Mesothelial cell of epicardium (in vitro differentiated cells): ENCODE measurements at places on chromosomes 7 and 10.

GRCh38 chr10:33154590-33154989, 179.9 kb downstream of the NRP1 start:
- H3K4me1 ChIP-seq = peaks cover 2% of the 10 kb centered on the region
- H3K27ac ChIP-seq = no peak overlapping the region
- H3K36me3 ChIP-seq = no peaks in the 10 kb centered on the region
- no peak for DNase-seq
- no peak overlapping the region for H3K4me3 ChIP-seq

- H3K27me3 ChIP-seq = no peaks in the 10 kb centered on the region
- no peak overlapping the region for H3K4me3 ChIP-seq
- DNase-seq = no peak
- H3K27ac ChIP-seq = no peak overlapping the region
- no peaks in the 10 kb centered on the region for H3K36me3 ChIP-seq
These were observed 51.3 kb upstream of the FRMD4A start for GRCh38 chr10:14382022-14382421.

DNA sequence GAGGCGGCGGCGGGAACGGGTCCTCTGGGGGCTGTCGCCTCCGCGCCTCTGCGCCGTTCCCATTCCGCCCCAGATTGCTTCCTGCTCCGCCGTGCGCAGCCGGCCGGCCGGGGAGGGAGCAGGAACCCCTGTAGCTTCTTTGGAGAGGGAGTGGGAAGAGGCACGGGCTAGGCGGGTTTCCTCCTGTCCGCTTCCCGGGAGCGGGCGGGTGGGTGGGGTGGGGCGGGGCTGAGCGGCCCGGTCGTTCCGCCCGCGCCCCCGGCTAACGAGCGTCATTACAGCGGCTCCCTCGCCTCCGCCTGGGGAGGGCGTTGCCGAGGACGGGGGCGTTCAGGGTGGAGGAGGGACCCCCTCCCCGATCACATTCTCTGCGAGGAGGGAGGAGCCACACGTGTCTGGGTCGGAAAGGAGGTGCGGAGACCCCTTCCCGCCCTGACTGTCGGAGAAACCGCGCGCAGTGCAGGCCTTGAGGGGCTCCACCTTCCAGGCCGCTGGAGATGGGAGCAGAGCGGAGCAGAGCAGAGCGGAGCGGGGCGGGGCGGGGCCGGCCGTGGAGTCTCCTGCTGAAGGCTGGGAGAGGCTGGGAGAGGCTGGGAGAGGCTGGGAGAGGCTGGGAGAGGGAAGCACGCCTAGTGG, 39.7 kb downstream of the AGAP3 start:
- H3K27me3 ChIP-seq = peaks cover 2% of the 10 kb centered on the region
- DNase-seq = no peak

DNA sequence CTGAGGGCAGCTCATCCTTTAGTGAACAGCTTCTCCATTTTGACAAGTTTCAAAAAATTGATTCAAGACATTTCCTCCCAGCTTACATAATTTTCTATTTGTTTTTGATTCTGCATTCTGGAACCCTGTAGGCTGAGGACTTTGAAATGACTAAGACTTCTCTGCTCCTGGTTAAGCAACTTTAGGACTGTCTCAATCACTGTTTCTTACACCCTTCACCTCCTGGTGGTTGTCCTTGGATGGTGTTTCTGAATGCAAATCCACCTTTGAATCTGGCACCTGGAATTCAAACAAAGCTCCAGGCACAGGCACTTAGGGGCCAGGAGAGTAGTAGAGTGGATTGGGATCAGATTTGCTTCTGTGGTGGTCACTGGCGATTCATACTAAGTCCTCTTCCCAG, 595.5 kb downstream of the LRMDA start:
- no peak for DNase-seq
- H3K27ac ChIP-seq = no peak overlapping the region
- H3K36me3 ChIP-seq = no peaks in the 10 kb centered on the region
- H3K4me3 ChIP-seq = no peak overlapping the region

DNA sequence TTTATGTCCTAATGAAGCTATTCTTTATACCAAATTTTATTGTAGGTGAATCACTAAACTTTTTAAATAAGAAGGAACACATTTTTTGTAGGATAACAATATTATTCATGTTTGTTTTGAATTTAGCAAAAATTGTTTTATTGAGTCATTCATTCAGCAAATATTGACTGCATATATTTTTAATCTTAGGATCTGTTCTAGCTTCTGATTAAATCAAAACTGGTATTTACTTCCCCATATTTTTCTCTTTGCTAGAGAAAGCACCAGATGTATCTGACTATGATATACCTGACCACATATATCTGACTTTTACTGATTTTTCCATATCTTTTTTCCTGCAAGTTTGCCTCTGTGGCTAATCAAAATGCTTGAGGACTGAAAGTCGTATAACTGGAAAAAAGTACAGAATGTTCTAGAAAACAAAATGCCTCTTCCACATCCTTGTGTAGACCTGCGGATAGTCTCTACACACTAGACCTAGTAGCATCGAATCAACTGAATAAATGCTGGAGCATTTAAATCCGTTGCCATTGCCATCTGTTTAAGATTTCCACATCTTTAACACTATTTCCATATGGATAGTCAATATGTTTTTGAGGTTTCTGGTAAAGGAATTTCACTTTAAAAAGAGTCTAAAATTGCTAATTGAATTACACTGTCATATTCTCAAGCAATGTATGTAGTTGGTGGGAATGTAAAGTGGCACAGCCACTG, 594.7 kb downstream of the KCNMA1 start:
- H3K27me3 ChIP-seq = no peaks in the 10 kb centered on the region
- H3K27ac ChIP-seq = no peak overlapping the region
- H3K36me3 ChIP-seq = no peaks in the 10 kb centered on the region
- DNase-seq = no peak
- H3K4me3 ChIP-seq = no peak overlapping the region

DNA sequence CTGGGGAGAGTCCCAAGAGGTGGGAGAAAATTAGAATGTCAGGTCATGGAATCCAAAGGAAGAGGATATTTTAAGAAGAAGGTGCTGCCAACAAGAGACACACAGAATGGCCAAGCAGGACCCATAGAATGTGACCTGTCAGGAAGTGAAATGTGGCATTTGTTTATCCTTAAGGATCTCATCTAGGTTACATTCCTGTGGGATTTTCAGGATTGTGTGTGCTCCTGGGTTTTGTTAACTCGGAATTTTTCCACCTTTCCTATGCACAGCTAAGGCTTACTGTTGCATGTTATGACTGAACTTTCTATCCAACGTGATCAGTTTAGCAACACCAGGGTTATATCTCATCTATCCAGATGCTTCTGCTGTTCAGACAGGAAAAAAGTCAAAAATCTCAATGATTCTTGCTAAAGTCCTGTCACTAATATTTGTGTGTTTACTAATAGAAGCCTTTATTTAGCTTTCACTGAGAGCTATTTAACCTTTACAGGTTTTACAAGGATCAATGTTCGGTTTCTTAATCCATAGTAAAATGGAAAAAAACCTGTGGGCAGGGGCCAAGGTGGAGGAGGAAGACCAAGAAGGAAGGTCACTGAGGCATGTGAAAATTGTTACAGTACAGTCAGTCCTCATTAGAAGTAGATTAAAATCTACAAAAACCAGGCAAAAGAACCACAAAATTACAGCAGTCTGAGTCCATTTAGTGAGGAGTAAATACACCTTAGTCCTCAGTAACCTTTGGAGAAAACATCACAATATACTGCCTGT, 437.8 kb upstream of the NPVF start:
- H3K27me3 ChIP-seq = no peaks in the 10 kb centered on the region
- peak overlapping the region; percentile 5 for H3K27ac ChIP-seq
- peaks cover 52% of the 10 kb centered on the region for H3K4me1 ChIP-seq
- no peaks in the 10 kb centered on the region for H3K36me3 ChIP-seq

DNA sequence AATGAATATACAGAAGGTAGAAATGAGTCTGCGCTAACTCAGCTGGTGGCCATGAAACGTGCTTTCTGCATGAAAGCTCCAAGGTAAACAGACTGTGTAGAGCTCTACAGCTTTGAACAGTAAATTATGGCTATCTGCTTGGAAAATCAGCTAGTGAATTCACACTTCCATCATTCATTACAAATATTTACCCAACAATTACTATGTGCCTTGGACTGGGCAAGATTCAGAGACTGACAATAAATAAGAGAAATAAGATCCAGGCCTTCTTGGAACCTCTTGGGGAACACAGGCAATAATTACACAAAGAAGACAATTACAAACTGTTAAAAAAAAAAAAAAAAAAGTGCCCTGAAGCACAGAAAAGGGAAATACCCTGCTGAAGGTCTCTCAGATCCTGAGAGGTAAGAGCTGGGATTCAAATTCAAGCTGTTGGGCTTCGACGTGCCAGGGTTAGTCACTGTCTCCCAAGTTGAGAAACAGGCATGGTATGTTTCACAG, 15.8 kb downstream of the TSPAN12 start:
- no peak for DNase-seq
- no peaks in the 10 kb centered on the region for H3K27me3 ChIP-seq
- peaks cover 2% of the 10 kb centered on the region for H3K4me1 ChIP-seq
- H3K4me3 ChIP-seq = no peak overlapping the region
- H3K36me3 ChIP-seq = peaks cover 39% of the 10 kb centered on the region

- H3K4me3 ChIP-seq = no peak overlapping the region
These were observed 1078.3 kb downstream of the NRG3 start for GRCh38 chr10:82953331-82953730.

GRCh38 chr10:62651341-62651740, 153.2 kb upstream of the ADO start:
- H3K27me3 ChIP-seq = peaks cover 16% of the 10 kb centered on the region
- no peak overlapping the region for H3K27ac ChIP-seq
- no peak overlapping the region for H3K4me3 ChIP-seq
- no peaks in the 10 kb centered on the region for H3K36me3 ChIP-seq
- H3K4me1 ChIP-seq = no peaks in the 10 kb centered on the region

DNA sequence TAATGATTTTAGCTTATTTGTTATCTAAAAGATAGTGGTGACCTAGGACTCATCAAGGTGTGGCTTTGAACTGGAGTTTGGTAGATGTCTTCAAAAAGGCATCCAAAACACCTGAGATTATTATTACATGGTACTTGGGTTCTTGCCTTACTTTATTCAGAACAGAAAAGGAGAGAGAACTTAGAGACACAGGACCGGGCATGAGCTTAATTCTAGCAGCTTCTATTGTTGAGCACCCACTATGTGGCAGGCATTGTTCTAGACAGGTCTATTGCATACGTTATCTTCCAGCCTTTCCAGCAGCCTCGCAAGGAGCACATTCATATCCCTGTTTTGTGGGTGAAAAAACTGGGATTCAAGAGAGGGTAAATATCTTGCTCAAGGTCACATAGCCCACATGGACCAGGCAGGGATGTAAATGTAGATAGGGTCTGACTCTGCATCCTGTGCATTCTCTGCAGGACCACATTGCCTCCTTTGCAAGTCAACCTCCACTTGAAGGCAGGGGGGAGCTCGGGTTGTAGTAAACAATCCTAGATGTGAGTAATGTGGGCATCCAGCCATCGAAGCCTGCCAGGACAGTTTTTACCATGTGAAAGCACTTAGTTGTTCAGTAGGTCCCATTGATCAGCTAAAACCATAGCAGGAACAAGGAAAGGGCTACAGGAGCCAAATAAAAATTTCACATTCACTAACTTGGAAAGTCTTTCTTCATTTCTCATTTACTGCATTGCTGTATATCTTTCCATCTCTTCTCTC, 551.4 kb downstream of the LRMDA start:
- H3K4me1 ChIP-seq = peaks cover 9% of the 10 kb centered on the region
- DNase-seq = no peak
- H3K36me3 ChIP-seq = no peaks in the 10 kb centered on the region
- H3K27ac ChIP-seq = no peak overlapping the region
- H3K4me3 ChIP-seq = no peak overlapping the region
- peaks cover 56% of the 10 kb centered on the region for H3K27me3 ChIP-seq

DNA sequence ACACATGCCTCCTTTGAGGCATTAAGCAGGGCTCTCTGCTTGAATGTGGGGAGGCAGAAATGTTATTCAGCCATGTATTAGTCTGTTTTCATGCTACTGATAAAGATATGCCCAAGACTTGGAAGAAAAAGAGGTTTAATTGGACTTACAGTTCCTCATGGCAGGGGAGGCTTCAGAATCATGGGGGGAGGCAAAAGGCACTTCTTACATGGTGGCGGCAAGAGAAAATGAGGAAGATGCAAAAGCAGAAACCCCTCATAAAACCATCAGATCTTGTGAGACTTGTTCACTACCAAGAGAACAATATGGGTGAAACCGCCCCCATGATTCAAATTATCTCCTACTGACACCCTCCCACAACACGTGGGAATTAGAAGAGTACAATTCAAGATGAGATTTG, 37.9 kb downstream of the ST7 start:
- H3K4me3 ChIP-seq = no peak overlapping the region
- no peak overlapping the region for H3K27ac ChIP-seq
- no peak for DNase-seq
- peaks cover 5% of the 10 kb centered on the region for H3K4me1 ChIP-seq
- no peaks in the 10 kb centered on the region for H3K27me3 ChIP-seq

DNA sequence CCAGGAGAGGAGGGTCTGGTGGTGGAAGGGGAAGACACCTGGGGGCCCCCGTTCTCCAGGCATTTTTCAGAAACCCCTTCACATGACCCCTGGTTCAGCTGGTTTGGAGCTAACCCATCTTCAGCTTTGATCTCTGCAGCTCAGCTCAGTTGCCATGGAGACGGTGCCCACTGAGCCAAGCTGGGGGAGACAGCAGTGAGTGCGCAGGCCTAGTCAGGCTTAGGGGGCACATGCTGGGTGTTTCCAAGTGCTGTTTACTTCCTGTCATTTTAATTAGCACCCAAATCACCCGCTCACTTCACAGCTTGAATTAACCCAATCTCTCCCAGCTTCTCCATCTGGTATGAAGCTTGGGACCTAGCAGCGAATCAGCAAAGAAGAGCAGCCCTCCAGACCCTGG, 9.0 kb downstream of the SPOCK2 start:
- H3K27ac ChIP-seq = peak overlapping the region; percentile 95
- H3K4me3 ChIP-seq = no peak overlapping the region
- no peaks in the 10 kb centered on the region for H3K36me3 ChIP-seq
- DNase-seq = no peak

DNA sequence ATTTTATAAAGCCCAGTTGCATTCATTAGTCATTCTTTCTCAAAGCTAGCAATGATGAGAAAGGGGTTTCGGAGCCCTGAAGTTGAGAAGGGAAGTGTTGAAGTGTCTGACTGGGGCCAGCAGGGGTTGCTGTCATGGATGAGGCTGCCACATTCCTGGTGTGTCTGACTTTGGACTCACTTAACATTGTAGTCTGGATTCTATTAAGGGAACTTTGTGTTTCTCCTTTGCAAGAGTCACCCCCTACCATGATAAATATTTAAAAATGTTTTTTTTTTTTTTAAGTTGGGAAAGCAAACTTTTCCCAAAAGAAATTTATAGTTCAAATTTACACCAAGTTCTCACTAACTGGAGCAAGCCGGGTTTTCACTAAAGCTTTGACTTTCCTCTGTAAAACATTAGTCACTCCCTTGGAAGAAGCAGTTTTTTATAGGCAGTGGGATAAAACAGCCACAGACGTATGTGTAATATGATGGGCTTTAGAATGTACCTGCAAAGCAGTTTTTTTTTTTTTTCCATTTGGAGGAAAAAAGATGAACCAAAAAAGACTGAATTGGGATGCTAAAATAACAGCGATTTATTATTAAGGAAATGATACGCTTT, 243.6 kb downstream of the TWIST1 start:
- H3K4me3 ChIP-seq = no peak overlapping the region
- no peaks in the 10 kb centered on the region for H3K27me3 ChIP-seq
- H3K27ac ChIP-seq = no peak overlapping the region
- peaks cover 5% of the 10 kb centered on the region for H3K4me1 ChIP-seq
